ENCODE measurements at places on chromosomes 4 and X. TPM values are rescaled to one million over a fixed set of nuclear protein-coding genes. Genes with fewer than 3 reads are reported as not detected.

DNA sequence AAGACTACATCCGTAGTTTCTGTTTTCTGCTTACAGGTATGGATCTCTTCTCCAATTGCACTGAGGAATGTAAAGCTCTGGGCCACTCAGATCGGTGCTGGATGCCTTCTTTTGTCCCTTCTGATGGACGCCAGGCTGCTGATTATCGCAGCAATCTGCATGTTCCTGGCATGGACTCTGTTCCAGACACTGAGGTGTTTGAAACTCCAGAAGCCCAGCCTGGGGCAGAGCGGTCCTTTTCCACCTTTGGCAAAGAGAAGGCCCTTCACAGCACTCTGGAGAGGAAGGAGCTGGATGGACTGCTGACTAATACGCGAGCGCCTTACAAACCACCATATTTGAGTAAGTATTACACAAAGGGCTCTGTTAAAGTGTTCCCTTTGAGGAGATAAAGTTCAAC is 13.8 kb downstream of the PCDH10 start:
- DNase-seq = no peak

- DNase-seq = no peak
Observed at GRCh38 chr4:6366581-6366980, 96.9 kb downstream of the WFS1 start.

- DNase-seq = no peak
Observed at GRCh38 chr4:113960684-113961321, 18.6 kb downstream of the ARSJ start.

DNA sequence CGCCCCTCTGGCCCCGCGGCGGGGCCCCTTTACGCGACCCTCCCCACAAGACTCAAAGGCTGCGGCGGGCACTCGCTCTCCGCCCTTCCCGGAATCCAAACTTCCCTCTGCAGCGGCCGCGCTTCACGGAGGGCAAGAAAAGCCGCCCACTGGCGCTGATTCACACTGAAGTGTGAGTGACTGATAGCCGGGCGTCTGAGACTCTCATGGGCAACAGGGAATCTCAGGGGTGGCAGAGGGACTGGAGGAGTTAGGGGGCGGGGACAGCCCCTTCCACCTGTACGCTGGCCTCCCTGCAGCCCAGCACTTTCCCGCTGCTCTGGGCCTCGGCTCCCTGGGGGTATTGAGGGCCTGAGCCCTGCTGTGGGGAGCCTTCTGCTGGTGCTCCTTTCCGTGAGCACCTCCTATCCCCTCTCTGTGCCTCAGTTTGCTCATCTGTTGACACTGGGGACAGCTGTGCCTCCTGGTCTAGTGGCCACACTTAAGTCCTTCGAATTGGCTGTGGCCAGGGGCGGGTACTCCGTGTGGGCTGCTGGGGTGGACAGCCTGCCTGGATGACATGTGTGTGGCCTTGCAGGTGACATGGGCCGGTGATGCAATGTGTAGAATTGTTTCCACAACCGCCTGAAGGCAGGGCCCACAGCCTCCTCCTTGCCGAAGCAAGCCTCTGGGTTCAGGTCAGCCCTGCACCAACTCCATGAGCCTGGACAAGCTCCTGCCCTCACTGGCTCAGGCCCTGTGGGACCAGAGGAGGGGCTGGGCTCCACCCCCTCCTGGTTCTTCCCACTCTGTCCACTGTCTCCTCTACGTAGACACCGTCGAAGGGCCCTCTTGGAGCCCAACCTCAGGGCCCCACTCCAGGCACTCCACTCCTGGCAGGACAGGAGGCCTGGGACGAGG is 951 bp downstream of the SH3BP2 start:
- peak; percentile 76 for DNase-seq

DNA sequence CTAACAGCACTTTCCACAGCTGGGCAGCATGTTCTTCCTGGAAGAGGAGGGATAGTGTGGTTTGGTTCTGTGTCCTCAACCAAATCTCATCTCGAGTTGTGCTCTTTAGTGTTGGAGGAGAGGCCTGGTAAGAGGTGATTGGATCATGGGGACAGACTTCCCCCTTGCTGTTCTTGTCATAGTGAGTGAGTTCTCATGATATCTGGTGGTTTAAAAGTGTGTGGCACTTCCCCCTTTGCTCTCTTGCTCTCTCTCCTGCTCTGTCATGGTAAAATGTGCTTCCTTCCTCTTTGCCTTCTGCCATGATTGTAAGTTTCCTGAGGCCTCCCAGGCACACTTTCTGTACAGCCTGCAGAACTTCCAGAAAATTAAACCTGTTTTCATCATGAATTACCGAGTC is 133.7 kb upstream of the NDP start:
- DNase-seq = no peak

DNA sequence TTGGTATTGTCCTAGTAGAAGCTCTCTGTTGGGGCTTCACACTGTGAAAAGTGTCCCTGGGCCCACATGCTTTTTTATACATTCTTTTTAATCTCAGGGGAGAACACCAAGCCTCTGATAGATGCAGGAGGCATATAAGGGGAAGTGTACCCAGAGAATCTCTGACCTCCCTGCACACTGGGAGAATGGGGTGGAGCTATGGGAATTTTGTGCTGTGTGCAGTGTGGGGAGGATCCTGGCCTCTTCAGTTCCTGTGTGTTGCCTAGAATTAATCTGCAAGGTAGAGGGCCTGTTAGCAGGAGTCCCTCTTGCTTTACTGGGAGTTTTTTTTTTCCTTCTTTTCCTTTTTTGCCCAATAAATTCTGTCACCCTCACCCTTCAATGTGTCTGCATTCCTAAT is 49.2 kb upstream of the SPIN4 start:
- no peak for DNase-seq

DNA sequence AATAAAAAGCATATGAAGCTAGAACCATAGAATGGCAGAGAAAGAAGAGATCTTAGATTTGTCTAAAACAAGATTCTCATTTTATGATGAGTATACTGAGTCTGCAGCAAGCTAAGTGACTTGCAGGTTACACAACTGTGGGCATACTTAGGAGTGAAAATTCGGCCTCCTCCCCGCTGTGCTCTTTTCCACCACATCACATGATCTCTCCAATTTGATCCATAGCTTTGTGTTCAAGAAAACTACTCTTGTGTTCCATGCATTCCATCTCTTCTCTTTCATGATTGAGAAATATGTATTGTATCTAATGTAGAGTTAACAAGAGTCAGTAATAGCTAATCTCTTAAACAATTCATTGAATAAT is 234.3 kb downstream of the SCFD2 start:
- no peak for DNase-seq

DNA sequence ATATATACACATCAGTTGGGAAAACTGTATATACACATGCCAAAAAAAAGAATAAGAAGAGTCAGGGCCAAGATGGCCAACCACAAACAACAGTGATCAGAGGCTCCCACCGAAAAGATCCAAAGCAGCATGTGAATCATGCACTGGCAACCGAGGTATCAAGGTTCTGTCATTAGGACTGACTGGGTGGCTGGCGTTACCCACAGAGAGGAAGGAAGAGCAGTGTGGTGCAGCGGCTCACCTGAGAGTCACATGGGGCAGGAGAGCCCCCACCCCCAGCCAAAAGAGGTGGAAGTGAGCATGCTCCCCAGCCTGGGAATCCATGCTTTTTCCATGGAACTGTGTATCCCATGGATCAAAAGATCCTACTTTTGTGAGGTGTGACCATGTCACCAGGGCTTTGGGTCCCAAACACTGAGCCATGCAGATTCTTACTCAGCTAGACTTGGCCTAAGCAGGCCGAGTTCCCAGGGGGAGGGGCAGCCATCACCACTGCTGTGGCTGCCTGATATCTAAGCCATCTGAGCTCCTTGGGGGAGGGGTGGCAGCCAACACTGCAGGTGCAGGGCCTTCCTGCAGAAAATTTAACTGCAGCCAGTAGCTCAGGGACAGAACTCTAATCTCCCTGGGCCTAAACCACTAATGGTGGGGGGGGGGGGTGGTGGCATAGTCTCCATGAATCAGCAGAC is 52.8 kb downstream of the P2RY10 start:
- DNase-seq = peak; percentile 51

DNA sequence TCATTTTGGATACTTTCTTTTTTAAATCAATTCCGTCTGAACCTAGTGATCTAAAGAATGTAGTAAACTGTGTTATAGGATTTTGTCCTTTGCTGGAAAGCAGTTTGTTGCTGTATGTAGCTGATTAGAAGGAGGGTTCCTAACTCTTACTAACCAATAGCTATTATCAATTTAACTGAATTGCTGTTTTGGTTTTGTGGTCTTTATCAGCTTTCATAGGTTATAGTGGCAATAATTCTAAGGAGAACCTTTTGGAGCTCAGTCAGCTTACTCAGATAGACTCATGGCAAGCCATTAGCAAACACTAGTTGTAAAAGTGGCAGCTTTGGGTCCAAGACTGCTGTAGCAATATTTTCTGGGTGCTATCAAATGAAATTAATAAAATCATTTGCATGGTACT is 29.6 kb downstream of the SH3BGRL start:
- DNase-seq = no peak

DNA sequence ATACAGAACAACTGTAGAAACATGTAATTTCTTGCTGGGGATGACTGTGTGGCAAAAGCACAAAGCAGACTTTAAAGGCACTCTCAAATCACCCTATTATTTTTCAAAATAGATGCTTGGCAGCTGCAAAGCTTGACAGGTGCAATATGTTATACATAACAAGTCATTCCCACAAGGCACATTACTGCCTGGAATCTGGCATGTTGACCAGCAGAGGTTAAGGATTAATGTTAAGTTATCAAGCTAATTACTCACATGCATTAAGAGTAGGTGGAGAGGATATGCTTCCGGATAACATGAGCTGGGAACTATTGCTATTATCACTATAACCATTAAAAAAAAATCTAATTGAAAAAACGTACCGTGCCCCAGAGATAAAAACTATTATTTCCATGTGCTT is 17.8 kb downstream of the ANOS1 start:
- DNase-seq = no peak

- no peak for DNase-seq
Observed at GRCh38 chr4:4838936-4839810, 20.3 kb upstream of the MSX1 start.

- DNase-seq = no peak
Observed at GRCh38 chrX:63652086-63652765, 132.8 kb downstream of the ARHGEF9 start.

GRCh38 chrX:17374619-17375366 is at the start of gene NHS:
Gene NHS (plus strand): TSS chrX:17375200. CDS start chrX:17375758, 558 bp downstream.
- peak; percentile 31 for DNase-seq

DNA sequence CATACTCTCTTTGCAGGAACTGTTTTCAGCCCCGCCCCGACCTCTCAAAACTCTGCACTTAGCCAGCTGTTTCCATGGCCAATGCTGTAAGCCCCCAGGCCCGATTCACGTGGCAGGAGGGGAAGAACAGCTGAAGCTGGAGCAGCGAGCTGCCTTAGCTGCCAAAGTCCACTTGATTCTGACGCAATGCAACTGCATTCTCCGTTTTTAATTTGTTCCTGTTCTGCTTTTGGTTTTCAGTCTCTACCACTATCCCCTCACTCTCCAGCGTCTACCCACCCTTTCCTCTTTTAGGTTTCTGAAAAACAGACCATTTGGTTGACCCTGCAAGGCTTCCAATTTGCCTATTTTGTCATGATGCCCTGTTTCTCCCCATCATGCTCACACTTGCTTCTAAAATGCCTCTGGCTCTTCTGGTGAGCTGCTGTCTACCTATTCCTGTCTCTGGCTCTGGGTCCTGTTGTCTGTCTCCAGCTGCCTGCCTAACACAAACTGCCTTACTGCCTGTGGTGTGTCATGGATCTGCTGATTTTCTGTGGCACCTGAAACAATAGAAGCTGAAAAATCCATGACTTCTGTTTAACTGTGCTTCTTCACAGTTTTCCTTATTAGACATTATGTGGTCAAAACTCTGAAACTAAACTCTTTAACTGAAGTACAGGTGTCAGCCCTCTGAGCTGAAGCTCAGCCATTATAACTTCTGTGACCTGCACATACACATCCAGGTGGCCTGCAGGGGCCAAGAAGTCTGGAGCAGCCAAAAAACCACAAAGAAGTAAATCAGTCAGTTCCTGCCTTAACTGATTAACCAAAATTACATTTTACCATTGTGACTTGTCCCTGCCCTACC is 160.5 kb upstream of the AGTR2 start:
- no peak for DNase-seq

DNA sequence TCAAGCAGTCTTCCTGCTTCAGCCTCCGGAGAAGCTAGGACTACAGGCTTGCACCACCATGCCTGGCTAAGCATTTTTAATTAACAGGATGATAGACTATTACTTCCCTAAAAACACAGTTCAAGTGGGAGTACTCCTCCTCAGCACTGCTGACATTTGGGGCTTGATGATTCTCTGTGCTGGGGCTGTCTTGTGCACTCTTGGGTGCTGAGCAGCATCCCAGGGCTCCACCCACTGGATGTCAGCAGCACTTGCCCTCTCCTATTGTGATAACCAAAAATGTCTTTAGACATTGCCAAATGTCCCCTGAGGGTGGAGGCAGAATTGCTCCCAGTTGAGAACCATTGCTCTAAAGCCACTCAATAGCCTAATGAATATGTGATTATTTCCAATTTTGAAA is 60.4 kb downstream of the CLCN4 start:
- DNase-seq = no peak

- DNase-seq = no peak
Observed at GRCh38 chr4:111064342-111064993, 441.6 kb upstream of the PITX2 start.

DNA sequence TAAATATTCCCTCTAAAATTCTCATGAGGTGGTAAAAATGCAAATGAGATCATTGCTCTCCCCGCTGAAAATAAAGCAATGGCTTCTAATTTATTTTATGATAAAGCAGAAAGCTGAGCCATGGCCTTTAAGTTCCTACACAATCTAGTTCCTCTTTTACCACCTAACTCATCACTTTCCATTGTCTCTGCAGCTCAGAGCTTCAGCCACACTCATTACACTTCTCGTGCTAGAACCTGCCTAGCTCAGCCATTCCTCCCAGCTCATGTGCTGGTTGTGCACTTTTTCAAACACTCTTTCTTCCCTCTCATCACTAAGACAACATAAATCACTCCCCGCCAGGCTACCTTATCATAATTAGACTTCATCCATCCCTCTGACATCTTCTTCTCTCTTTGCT is 1112.1 kb upstream of the PRKX start:
- no peak for DNase-seq

GRCh38 chr4:176186671-176187395 is 8.6 kb downstream of the SPATA4 start:
- DNase-seq = no peak

Gene ACSL1
- 22.2 TPM for total RNA-seq

Gene SPIN2A
- 0.48 TPM for total RNA-seq

Gene SHOX
- not detected for total RNA-seq

Gene AKAP17A
- 59.4 TPM for total RNA-seq

Gene ALPK1
- 22.9 TPM for total RNA-seq

Gene AMBN
- total RNA-seq = not detected

Gene HPGD
- 3.4 TPM for total RNA-seq

Gene KLB
- total RNA-seq = not detected

Gene CT47A1
- not detected for total RNA-seq

Gene TMPRSS11F
- not detected for total RNA-seq

Gene MAGEB2
- not detected for total RNA-seq

Gene GLA
- total RNA-seq = 40.4 TPM

Gene NXF2
- not detected for total RNA-seq

Gene NXF2B
- not detected for total RNA-seq

Gene PCDH19
- total RNA-seq = not detected

Gene CDKL2
- total RNA-seq = 1.1 TPM

Gene USO1
- total RNA-seq = 59.0 TPM

Data from activated CD4-positive, alpha-beta memory T cell treated with anti-CD3 and anti-CD28 coated beads for 36 hours (primary cell).